ENCODE measurements at places on chromosomes 2 and 18.

GRCh38 chr2:71611247-71611646 is 157.9 kb downstream of the DYSF start:
- no peak for DNase-seq

DNA sequence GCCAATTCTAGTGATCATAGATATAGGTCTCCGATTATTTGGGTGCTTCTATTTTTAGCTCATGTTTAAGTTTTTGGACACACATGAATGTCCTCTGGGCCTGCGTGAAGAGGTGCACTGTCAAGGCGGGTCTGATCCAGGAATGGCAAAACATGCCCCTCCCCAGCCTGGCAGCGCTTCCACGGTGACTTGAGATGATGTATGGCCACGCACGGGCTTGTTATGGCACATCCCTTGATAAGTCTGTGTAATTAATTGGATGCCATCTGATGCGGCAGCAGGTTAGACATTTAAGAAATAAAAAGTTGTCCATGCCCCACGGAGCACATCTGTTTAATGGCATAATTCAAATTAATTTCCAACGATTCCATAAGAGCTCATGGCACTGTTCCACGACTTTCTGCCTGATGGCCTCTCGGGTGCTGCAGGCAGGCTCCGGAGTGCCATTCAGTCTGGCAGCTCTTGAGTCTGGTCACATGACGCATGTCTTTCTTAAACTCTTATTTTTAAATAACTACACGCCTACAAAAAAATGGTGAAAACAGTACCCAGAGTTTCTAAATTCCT is 151.4 kb downstream of the ACKR3 start:
- no peak for DNase-seq

GRCh38 chr2:11320698-11321492 is 23.5 kb downstream of the ROCK2 start:
- DNase-seq = no peak

GRCh38 chr2:66030553-66030952 is 404.4 kb upstream of the MEIS1 start:
- DNase-seq = no peak
